ENCODE measurements at places on chromosomes 4 and X. TPM values are rescaled to one million over a fixed set of nuclear protein-coding genes. Genes with fewer than 3 reads are reported as not detected.

- no peak overlapping the region for H3K27ac ChIP-seq
- H3K36me3 ChIP-seq: no peaks in the 10 kb centered on the region
- no peak for DNase-seq
Observed at GRCh38 chrX:39907964-39908661, 189.6 kb downstream of the BCOR start.

PPARGC1A gene
- 15.8 TPM for total RNA-seq

DNA sequence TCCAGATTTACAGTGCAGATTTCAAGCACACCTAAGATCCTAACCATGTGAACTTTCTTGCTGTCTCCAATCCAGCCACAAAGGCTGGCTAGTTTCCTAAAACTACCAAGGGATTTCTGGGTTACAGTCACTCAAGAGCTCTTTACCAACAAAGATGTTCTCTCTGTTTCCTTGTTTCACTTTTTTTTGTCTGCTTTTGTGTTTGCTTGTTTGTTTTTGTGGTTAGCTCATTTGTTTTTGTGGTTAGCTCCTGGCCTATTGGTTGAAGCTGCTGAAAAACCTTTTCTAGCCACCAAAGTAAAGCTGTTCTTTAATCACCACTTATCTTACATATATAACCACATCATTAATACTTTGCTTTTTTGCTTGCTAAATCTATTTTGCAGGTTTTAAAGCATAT is 642.5 kb upstream of the GALNTL6 start:
- no peak overlapping the region for H3K27ac ChIP-seq
- no peak for DNase-seq
- H3K4me3 ChIP-seq: no peak overlapping the region
- no peaks in the 10 kb centered on the region for H3K4me1 ChIP-seq

COX7B2 gene
- total RNA-seq: not detected

GAGE1 gene
- total RNA-seq: not detected

DNA sequence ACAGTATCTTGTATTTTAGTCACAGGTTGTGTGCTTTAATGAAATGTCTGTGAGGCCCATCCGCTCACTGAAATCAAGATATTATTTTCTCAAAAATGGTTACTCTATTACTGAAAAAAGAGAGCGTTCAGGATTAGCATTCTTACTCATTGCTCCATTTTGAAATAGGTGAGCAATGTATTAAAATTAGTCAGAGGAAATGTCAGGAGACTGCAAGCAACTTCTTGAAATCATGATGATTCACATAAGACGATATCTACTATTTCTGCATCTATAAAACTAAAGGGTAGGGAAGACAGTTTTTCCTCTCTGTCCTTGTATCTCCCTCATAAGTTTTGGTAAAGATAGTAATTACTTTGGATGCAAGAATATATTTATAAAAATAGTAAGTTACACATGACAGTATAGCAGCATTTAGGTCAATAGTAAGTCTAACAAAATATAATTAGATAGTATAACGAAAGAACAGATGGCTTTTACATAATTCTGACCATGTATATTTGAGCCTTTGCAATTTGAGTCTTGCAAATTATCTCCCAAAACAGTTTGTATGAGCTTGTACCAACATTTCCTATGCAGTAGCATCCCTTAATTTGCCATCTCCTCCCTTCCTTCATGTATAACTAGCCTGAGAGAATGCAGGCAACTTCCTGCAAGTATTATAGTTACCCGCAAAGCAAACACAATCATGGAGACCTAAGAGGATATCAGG is 937.8 kb downstream of the PCDH7 start:
- H3K36me3 ChIP-seq: no peaks in the 10 kb centered on the region
- H3K27ac ChIP-seq: no peak overlapping the region
- no peak overlapping the region for H3K4me3 ChIP-seq
- DNase-seq: peak; percentile 28
- no peaks in the 10 kb centered on the region for H3K4me1 ChIP-seq
- H3K27me3 ChIP-seq: no peaks in the 10 kb centered on the region

TRO gene
- total RNA-seq: 99.2 TPM
